ENCODE measurements at places on chromosomes 7 and 10.
A peak's percentile ranks its signal among the peaks of the same experiment; 100 is the strongest.

DNA sequence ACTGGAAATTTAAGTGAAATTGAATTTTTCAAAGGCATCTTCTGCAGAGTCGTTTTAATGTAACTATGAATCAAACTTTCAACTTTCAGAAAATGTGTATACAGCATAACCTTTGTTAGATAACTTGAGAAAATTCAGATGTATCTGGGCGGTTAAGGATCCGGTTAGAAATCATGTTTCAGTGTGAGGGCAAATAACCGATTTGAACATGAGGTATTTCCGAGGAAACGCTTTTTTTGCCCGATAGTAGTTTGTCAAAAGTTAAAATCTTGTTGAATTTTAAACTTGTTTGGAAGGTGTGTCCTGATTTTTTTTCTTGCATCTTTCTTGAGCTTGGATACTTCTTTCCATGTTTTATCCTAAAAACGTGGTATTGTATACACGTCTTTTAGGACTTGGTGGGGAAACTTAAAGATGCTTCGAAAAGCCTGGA, 1.3 kb upstream of the BMI1 start:
- no peak for DNase-seq

DNA sequence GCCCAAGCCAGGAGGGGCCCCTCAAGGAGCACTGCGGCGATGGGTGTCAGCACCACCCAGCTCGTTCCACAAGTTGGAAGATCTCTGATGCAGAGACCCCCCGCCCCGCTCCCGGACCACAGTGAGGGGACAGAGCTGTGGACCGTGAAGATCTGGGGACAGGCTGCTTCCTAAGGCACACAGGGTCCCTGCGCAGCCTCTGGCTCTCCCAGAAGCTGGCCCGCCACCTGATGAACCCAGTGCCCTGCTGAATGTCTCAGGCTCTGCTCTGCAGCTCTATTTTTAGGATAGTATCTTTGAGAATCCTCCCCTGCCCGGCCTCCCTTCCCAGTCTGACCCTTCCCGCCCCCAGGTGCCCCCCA, 29.7 kb downstream of the GBX1 start:
- DNase-seq, result no peak

DNA sequence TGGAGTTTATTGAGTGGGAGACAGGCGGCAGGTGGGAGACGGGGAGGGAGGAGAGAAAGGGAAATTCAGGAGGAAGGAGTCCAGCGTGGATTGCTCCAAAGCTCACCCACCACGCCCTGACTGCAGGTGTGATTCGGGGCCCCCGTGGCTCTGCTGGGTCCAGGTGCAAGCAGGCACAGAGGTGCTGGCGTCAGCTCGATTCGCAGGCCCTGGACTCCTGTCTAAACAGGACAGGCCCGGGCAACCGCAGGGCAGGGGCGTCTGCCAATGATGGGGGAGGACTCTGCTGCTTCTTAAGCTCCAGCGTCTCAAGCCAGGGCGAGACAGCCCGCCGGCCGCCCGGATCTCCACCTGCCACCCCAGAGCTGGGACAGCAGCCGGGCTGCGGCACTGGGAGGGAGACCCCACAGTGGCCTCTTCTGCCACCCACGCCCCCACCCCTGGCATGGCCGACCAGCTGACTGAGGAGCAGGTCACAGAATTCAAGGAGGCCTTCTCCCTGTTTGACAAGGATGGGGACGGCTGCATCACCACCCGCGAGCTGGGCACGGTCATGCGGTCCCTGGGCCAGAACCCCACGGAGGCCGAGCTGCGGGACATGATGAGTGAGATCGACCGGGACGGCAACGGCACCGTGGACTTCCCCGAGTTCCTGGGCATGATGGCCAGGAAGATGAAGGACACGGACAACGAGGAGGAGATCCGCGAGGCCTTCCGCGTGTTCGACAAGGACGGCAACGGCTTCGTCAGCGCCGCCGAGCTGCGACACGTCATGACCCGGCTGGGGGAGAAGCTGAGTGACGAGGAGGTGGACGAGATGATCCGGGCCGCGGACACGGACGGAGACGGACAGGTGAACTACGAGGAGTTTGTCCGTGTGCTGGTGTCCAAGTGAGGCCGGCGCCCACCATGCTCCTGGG, at the start of gene CALML3:
Gene CALML3, plus strand, starts transcription at position 321 of the 920 bp plus-strand sequence. Its CDS starts 125 bp downstream, at position 446.
- DNase-seq, result peak; percentile 71

- no peak for DNase-seq
Measured at GRCh38 chr10:78217336-78217735, 183.7 kb downstream of the RPS24 start.

DNA sequence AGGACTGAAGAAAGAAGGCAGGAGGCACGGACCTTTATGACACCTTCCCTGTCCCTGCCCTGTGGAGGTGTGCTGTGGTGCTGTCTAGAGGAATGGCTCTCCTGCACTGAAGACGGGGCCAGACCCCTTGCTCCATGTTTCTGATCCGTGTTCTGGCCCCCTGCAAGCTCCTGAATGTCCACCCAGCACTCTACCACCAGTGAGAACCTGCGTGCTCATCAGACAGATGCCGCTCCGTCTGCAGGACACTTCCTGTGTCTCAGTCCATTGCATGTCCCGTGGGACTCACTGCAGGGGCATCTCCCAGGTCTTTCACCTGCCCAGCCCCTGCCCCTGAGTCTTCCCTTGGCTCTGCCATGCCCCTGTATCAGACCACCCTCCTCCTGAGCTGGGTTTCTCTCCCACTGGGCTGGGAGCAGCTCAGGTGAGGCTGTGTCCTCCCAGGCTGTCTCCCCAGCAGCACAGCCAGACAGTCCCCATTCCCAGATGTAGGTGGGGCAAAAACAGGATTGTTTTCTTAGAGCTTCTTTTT, 278.3 kb upstream of the ZNF32 start:
- no peak for DNase-seq

GRCh38 chr10:24642921-24643678, 80.6 kb downstream of the ARHGAP21 start:
- peak; percentile 18 for DNase-seq

GRCh38 chr7:100689230-100690135, 4.6 kb downstream of the GIGYF1 start:
- no peak for DNase-seq

- no peak for DNase-seq
Measured at GRCh38 chr10:101894266-101894665, 50.7 kb upstream of the KCNIP2 start.

DNA sequence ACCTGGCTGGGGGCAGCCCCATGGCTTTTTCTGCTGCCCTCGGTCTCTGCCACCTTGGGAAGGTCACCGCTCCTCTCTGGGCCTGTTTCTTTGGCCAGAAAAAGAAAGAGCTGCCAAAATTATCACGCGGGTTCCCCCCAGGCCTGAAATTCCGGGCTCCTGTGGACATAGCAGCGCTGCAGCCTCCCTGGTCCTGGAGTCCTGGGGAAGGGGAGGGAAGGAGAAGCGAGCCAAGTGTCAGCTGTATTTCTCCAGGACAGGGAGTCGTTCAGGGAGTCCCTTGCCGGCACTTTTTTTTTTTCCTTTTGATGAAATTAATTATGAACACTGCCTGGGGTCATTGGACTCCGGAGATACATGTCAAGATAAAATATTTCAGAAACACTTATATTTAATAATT, 152.3 kb upstream of the GPR26 start:
- DNase-seq, result no peak

DNA sequence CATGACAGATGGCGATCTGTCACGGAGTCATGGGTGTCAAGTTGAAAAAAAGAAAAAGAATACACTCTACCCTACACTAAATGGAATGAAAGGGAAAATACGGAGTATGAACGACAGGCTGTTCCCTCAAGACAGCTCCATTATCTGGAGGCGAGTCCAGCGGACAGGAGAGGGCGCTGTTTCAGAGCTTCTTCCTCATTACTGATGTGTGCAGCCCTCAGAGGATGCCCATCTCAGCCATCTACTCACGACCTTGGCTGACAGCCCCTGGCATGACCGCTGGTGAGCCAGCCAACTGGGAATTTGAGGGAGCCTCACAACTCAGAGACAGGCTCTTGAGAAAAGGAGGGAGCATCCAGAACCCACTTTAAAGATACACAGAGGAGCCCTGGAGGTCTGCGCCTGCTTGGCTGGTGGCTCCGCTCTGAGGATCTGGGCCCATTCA, 49.6 kb upstream of the SMNDC1 start:
- no peak for DNase-seq

DNA sequence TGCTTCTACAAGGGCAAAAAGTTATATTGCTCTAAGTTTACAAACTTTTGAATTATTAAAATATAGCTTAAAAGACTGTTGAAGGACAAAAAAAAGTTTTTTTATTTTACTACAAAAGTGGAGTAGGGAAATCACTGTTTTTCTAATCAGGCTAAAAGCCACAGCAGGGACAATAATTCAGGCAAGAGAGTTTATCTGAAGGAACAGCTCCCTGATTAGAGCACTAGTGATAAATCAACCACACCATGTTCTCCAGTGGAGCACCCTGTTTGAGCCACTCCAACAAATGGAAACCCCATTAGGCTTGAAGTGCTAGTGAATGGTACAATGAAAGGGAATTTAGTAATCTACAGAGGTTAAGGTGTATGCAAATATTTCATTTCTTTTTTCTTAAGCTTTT, 357.1 kb downstream of the SEMA3D start:
- no peak for DNase-seq

- DNase-seq, result no peak
Measured at GRCh38 chr10:130748409-130749057, 563.0 kb downstream of the TCERG1L start.

GRCh38 chr10:79930751-79931150, 18.2 kb downstream of the SFTPD start:
- DNase-seq, result no peak

DNA sequence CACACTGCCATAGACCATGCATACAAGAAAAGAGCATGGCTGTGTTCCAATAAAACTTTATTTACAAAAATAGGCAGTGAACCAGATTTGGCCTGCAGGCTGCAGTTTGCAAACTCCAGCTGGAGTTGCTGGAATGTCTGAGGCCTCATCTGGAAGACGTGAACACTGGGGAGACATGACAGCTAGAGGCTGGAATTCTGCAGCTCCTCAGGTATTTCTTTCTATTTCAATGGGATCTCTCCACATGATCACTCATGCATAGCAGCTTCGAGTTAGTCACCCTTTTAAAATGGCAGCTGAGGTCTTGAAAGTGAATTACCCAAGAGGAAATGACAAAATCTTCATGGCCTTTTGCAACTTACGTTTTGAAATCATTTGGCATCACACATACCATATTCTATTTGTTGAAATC, 52.6 kb upstream of the BET1 start:
- DNase-seq, result no peak

- DNase-seq, result no peak
Measured at GRCh38 chr7:45581271-45581780, 7.2 kb downstream of the ADCY1 start.

DNA sequence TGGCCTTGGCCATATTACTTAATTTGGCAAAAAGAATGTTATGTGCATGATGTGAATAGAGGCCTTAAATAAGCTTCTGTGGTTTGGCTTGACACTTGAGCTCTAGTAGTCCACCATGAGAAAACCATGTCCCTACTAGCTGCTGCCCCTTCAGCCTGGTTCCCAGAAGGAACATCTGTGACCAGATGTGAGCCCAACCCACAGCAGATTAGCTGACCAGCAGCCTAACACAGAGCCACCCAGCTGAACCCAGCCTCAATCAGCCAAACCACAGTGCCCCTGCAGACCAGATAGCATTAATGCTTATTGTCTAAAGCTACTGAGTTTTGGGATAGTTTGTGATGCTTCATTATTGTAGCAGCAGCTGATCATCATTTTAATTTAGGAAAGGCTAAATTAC, 16.6 kb downstream of the JAZF1 start:
- DNase-seq, result no peak

- DNase-seq, result no peak
Measured at GRCh38 chr7:138460176-138460648, at the start of gene TRIM24. TSS of gene TRIM24 (plus strand) at chr7:138460259. CDS start at chr7:138460549, 290 bp downstream.

DNA sequence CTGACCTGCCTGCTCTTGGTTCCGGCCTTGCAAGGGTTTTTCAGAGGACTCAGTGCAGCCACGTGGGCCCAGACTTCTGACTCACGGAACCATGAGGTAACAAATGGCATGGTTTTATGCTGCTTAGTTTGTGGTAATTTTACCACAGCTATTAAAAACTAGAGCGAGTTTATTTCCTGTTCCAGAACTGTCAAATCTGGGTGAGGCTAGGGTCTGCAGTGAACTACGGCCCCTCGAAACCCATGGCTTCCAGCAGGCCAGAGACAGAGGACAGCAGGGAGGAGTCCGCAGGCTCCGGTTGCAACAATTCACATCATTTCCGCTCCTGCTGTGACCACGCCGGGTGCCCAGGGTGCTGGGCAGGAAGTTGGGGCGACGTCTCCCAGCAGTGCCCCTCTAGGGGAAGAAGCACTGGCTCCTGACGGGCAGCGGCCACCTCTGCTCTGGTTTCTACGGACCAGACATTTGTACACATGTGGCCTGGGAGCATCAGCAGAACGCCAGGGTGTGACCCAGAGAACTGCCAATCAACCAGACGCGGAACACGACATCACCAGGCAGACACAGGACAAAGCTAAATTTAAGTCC, 74.8 kb downstream of the ADARB2 start:
- DNase-seq, result no peak

DNA sequence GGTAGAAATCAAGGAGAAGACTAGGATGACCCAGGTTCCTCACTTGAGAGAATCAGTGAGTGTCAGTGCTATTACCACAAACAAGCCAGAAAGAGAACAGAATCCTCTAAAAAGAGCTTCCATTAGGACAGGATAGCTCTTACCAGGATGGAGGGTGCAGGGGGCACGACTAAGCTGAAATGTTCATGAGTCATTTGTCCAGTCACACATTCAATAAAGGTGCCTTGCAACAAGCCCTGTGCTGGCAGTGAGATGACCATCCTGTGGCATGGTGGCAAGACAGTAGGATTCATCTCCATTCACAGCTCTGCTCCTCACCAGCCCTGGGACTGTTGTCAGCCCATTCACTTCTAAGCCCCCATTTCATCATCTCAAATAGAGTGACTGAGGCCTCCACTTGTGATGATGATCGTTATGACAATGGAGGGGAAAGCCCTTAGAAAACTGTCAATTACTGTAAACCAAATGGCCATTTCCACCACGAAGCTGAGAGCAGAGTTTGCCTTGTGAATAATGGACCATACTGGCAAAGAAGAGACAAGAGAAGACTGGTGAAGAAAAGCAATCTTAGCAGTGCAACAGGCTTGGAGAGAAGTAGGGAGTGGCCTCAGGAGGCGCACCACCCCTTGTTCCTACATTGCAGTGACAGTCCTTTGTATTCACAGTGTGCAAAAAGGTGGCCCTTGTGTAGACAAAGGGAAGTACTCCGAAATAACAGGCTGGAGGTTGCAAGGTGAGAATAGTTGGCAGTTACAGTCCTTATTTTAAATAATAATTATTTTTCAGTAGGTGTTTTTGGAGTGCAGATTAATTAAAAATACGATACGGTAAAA, 9.0 kb upstream of the WIPF3 start:
- DNase-seq, result no peak

GRCh38 chr7:11133436-11133959, 159.8 kb downstream of the PHF14 start:
- DNase-seq, result no peak

DNA sequence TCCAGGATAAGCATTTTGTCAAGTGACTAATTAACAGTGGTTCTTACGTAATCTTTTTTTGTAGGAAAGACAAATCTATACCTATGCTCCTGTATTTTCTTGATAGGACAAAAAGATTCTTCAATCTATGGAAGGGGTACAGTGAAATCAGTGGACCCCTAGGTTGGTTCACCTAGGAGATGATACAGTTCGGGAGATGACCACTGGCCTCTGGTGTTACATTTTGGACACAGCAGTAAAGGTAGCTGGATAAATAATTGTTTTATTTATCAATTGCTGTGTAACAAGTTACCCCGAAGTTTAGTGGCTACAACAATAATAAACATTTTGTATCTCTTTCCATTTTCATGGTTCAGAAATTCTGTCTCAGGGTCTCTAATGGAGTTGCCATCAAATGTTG, 288.2 kb upstream of the MAGI2 start:
- no peak for DNase-seq

- no peak for DNase-seq
Measured at GRCh38 chr7:155972651-155973390, 160.6 kb upstream of the SHH start.

Data from NCI-H1105 (cell line).